ENCODE measurements at places on chromosomes 12 and 14. TPM values are rescaled to one million over a fixed set of nuclear protein-coding genes. Genes with fewer than 3 reads are reported as not detected.
A peak's percentile ranks its signal among the peaks of the same experiment; 100 is the strongest.

CDKN3 gene
- total RNA-seq: 88.0 TPM

PIK3C2G gene
- not detected for total RNA-seq

C1R gene
- total RNA-seq: 2.4 TPM

PROX2 gene
- 0.38 TPM for total RNA-seq

KERA gene
- not detected for total RNA-seq

CCDC184 gene
- 0.34 TPM for total RNA-seq

STON2 gene
- total RNA-seq: 0.58 TPM

GPR84 gene
- not detected for total RNA-seq

CLEC14A gene
- total RNA-seq: not detected

SDR9C7 gene
- total RNA-seq: not detected

GRCh38 chr14:68094158-68094557 lies 274.6 kb downstream of the RAD51B start:
- no peak for DNase-seq

DNA sequence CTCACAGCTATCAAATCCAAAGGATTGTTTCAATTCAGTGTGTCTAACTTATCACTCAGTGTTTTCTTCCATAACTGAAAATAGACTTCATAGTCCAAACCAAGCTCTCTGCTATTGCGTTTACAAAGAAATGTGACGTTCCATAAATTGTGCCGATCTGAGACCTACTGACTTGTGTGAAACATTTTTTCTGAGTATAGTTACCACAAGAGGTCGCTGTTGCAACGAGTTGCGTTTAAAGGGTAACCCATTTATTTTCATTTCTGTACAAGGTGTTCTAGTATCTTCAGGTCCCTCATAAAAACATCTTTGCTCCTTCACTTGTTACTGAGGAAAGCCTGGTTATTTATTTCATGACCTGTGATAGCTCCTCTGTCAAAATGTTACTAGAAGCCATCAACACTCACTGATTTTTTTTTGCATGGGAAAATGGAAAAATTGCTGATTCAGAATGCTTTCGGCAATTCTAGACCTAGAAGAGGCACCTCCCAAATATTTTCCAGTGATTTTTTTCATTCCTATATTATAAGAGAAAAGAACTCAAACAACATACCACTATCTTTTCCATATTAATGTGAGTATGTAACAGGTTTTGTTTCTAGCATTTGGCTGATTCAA lies 60.9 kb upstream of the OR4E1 start:
- peak; percentile 57 for DNase-seq

GRCh38 chr12:45557016-45557415 lies 172.5 kb upstream of the ARID2 start:
- DNase-seq: no peak

GRCh38 chr14:64610049-64610746 lies 60.4 kb downstream of the PPP1R36 start:
- no peak for DNase-seq

GRCh38 chr14:79134361-79134760 lies 964.2 kb downstream of the NRXN3 start:
- no peak for DNase-seq

- no peak for DNase-seq
These were observed 61.5 kb downstream of the SPATS2 start for GRCh38 chr12:49428793-49429192.

GRCh38 chr14:77316872-77317301 lies 3.8 kb downstream of the POMT2 start:
- DNase-seq: no peak

DNA sequence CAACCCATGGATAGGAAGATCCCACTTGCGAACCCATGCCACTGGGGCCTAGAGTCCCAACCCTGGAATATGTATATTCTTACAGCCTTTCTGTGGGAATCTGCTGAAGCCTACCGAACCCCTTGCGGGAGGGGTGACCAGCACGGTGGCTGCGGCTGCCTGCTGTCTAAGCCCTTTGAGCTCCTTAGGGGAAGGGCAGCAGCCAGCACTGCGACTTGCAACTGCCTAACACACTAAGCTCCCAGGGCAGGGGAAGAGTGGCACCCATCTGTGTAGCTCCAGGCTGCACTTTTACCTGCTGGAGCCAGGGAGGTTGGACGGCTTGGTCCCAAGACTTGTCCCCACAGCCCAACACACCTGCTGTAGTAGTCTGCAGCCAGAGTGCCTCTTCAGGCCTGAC lies 1968.7 kb upstream of the FLRT2 start:
- DNase-seq: no peak

DNA sequence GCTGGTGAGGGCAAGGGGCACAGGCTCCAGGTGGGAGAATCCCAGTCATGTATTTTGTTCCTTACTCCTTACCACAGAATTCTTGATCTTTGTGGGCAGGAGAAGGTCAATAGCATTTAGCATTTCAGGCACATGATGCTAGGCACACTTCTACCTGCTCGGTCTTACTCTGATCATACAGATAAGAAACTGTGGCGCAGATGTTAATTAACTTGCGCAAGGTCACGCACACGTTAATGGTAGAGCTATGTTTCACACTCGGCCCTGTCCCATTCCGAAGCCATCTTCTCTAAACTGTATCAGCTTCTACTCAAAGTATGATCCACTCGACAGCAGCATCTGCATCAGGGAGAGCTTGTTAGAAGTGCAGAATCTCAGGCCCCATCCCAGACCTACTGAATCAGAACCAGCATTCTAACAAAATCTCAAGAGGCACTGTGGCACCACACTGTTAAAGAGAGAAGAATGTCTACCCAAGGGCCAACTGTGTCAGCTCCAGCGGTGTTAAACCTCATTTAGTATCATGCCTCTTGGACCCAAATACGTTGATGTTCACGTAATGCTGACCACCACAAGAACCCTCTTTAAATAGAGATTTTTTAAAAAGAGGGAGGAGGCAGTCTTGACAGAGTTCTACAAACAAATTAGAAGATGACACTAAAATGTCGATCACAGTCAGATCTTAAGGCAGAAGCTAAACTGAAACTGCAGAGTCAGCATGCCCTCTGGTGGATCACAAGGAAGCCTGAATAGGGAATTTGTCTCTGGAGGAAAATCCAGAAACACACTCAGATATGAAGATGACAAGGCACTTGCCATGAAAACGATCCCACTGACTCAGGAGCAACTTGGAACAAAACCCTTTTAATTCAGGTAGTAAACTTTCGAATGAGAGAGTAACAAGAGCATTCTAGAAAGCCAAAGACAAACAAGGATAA lies 7.3 kb downstream of the STXBP6 start:
- DNase-seq: no peak

- no peak for DNase-seq
These were observed 168.3 kb downstream of the DAD1 start for GRCh38 chr14:22420598-22421186.

- no peak for DNase-seq
These were observed 92.2 kb upstream of the SFSWAP start for GRCh38 chr12:131618701-131619100.

- no peak for DNase-seq
These were observed 26.2 kb downstream of the WNK1 start for GRCh38 chr12:778615-779014.

- DNase-seq: no peak
These were observed 32.5 kb upstream of the LALBA start for GRCh38 chr12:48602192-48602989.

DNA sequence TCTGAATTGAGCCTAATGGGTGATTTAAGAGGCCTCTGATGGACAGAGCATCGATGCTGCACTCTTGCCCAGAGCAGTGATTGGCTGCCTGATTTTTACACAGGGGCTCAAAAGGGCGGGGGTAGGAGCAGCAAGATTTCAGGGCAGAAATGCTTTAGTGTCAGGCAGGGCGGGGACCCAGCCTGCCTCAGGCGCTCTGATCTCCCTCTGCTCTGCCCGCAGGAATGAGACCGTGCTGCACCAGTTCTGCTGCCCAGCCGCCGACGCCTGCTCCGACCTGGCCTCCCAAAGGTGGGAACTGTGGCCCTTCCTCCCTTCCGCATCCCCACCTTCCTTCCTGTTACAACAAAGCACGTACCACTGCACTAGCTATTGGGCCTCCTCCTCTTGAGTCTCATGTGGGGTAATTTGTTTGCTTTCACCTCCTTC lies 32.4 kb downstream of the IQSEC3 start:
- DNase-seq: no peak

DNA sequence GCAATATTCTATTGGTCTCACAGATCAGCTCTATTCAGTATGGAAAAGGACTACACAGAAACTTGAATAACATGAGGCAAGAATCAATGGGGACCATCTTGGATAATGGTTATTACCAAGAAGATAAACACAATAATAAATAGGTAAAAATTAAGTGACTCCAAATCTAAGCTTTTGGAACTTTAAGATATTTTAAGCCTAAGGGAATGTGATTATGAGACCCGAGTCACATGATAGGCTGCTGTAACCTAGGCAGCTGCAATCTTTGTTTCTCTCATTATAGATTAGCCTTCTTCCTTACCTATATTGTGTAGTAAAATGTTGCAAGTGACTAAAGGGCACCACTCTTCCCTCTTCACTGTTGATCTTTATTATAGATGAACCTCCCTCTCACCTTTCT lies 121.9 kb downstream of the SYT10 start:
- DNase-seq: no peak

- DNase-seq: no peak
These were observed 125.6 kb upstream of the RPH3A start for GRCh38 chr12:112665958-112666357.

Data from activated CD8-positive, alpha-beta T cell treated with anti-CD3 and anti-CD28 coated beads for 36 hours (primary cell).